ENCODE measurements at places on chromosomes 1 and 21. TPM values are rescaled to one million over a fixed set of nuclear protein-coding genes. Genes with fewer than 3 reads are reported as not detected.

Gene CRNN
- not detected for total RNA-seq

Gene SFN
- 113 TPM for total RNA-seq

Gene NT5C1A
- total RNA-seq: 2.1 TPM

Gene HES3
- not detected for total RNA-seq

GRCh38 chr1:14476170-14476955, 122.1 kb upstream of the KAZN start:
- no peak for DNase-seq

DNA sequence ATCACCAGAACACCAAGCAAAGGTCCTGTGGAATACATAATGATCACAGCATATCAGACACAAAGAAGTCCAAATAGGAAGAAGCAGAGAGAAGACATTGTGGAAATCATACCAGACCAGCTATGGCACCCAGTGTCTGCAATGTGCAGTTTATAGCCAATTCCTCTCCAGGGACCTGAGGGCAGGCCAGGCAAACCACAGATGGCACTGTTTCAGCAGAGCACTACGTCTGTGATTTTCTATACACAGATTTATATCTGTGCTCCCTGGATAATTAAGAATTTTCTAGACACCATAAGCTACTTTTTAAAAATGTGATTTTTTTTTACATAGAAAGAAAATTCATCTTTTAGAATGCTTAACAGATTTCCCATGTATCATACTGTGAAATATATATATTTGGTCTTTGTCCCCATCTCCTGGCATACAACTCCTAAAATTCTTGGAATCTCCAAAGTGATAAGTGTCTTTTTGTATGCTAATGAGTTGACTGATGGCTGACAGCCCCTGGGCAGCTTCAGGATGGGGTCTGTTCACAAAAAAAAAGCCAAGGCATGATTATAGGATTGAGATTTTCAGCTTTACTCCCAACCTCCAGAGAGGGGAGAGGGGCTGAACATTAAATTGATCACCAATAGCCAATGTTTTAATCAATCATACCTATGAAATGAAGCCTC, 498.1 kb downstream of the SIPA1L2 start:
- DNase-seq: no peak

- no peak for DNase-seq
Measured at GRCh38 chr1:109844609-109845008, 66.0 kb upstream of the CSF1 start.

- DNase-seq: no peak
Measured at GRCh38 chr1:92958203-92958970, 2.9 kb downstream of the DIPK1A start.

- DNase-seq: no peak
Measured at GRCh38 chr1:31775210-31775999, 11.3 kb upstream of the ADGRB2 start.

DNA sequence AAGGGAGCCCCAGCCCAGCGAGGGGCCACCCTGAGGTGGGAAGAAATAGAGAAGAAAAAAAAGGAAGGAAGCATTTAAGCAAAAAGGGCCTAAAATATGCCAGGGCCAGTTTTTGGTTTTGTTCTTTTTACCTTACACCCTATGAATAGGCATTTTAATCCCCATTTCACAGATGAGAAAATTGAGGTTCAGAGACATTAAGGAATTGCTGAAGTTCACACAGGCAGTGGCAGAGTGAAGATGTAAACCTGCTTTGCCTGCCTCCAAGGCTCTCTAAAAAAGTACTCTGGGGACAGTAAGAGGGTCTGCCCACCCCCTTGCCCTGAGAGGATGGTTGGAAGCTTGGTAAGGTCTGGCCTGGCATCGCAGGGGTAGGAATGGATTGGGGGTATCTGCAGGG, 19.8 kb downstream of the RAP1GAP start:
- DNase-seq: no peak

All from upper lobe of left lung (tissue), 6 donors.